ENCODE measurements at places on chromosomes 13 and 19. TPM values are rescaled to one million over a fixed set of nuclear protein-coding genes. Genes with fewer than 3 reads are reported as not detected.

GRCh38 chr13:85497652-85498051, 301.6 kb downstream of the SLITRK6 start:
- DNase-seq = no peak

GRCh38 chr13:99542788-99543406, 41.6 kb downstream of the TM9SF2 start:
- DNase-seq = peak; percentile 81

DNA sequence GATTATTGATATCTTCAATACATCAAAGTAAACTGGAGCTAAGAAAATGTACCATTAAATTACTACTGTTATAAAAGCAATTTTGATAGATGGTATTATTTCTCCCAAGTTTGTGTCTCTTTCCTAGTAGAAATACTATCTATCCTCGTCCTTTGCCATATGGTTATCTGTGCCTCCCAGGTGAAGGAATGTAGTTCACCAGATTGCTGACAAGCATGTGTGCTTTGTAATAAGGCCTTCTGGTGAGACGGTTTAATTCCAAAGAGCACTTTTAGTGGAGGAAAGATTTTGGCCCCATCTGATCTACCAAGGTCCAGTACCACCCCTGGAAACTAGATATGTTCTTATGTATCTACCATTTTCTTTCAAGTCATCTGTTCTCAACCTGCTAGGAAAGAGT, 243.6 kb downstream of the DLEU7 start:
- no peak for DNase-seq

DNA sequence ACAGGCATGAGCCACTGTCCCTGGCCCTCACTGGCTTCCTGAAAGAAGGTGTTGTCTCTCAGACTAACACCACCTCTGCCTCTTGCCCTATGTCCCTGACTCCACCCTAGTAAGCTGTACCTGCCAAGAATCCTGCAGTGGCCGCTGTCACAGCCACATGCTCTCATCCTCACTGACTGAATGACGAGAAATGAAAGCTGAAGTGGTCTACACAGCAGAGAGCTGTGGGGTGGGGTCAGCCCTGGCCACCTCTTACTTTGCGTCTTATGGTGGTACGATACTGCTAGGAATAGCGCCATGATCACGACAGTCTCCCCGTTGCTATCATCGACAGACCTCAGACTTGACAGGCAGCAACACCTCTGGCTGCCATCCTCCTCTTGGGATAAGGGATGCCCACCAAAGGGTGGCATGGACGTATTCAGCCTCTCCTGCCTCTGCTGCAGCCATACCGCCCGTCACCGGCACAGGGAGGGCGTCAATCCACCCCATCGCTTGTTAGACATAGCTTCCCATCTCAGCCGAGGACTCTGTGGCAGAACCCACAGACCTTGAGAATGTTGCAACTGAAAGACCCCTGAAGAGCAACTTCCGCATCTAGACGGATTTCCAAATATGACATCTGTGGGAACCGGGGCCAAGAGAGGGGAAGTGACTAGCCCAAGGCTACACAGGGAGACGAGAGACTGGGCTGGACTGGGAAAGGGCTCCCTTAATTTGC, 809 bp downstream of the MYO1F start:
- peak; percentile 45 for DNase-seq

DNA sequence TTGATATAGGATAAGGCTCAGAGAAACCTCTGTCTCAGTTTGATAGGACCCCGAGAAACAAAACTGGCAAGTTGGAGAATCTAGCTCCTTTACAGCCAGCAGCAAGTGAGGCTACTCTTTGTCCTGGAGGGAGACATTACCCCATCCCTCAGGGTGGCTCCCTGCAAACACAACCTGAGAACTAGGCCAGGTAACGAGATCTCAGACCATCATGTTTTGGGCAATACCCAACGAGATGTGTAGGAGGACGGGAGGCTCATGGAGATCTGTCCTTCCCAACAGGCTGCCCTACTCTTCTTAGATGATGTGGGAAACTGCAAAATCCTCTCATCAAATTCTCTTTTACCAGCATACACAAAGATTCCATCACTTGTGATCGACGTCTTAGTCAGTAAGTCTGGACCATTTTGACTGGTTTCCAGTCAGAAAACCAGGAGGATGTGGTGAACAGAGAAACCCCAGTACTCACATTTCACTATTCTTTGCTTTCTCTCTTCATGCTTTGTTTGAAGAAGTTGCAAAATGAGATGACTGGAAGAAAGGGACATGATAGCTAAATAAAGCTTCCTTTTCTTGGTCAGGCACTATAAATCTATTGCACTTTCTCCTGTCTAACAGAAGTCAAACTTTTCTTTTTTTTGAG, 6.0 kb upstream of the CTU1 start:
- no peak for DNase-seq

Gene PABPC3
- total RNA-seq = 0.28 TPM

Gene CACNG8
- not detected for total RNA-seq

Gene KRTDAP
- total RNA-seq = not detected

Data from Peyer's patch (tissue), 4 donors.